Karpas-422 (cell line): ENCODE measurements at places on chromosomes 6 and 20. TPM values are rescaled to one million over a fixed set of nuclear protein-coding genes. Genes with fewer than 3 reads are reported as not detected.

Gene RCAN2
- total RNA-seq: 2.3 and 4.7 TPM in 2 replicates

Gene FAM229B
- 8.2 and 9.2 TPM in 2 replicates for total RNA-seq

Gene JARID2
- 2.8 and 5.1 TPM in 2 replicates for total RNA-seq

Gene COX4I2
- total RNA-seq: not detected in 2 replicates

Gene MROH8
- total RNA-seq: 1.3 and 1.9 TPM in 2 replicates

Gene PROCR
- not detected in 2 replicates for total RNA-seq

Gene RAET1G
- total RNA-seq: not detected in 2 replicates

Gene REM1
- total RNA-seq: not detected in 2 replicates

Gene SERINC3
- 63.2 and 84.8 TPM in 2 replicates for total RNA-seq

Gene UTRN
- 9.2 and 10.7 TPM in 2 replicates for total RNA-seq

Gene NFATC2
- 22.5 and 32.3 TPM in 2 replicates for total RNA-seq

Gene HLA-DRA
- 1,241 and 1,934 TPM in 2 replicates for total RNA-seq

Gene ENTPD6
- total RNA-seq: 100 and 125 TPM in 2 replicates

Gene ITPR3
- total RNA-seq: 3.9 and 6.1 TPM in 2 replicates

Gene METTL24
- not detected in 2 replicates for total RNA-seq

Gene SPEF1
- total RNA-seq: not detected in 2 replicates
